Thyroid gland (tissue), 4 donors: ENCODE measurements at places on chromosomes 7 and 10. TPM values are rescaled to one million over a fixed set of nuclear protein-coding genes. Genes with fewer than 3 reads are reported as not detected.

CYP2C9 gene
- total RNA-seq: not detected

SHTN1 gene
- total RNA-seq: 31.7 TPM

ALKBH4 gene
- total RNA-seq: 36.7 TPM

MYH16 gene
- not detected for total RNA-seq

RADIL gene
- total RNA-seq: 4.9 TPM

ADRA2A gene
- 5.4 TPM for total RNA-seq

NCF1 gene
- 1.1 TPM for total RNA-seq

HABP2 gene
- not detected for total RNA-seq

FIGNL1 gene
- 5.1 TPM for total RNA-seq

PBLD gene
- total RNA-seq: 5.9 TPM

TLX1 gene
- total RNA-seq: not detected

CTAGE8 gene
- 21.4 TPM for total RNA-seq

ZNF107 gene
- total RNA-seq: 13.0 TPM

HERPUD2 gene
- total RNA-seq: 31.7 TPM

SKIDA1 gene
- 5.3 TPM for total RNA-seq

CXCL12 gene
- 88.0 TPM for total RNA-seq

SERPINE1 gene
- 5.5 TPM for total RNA-seq

HOXA4 gene
- 0.56 TPM for total RNA-seq

AASS gene
- total RNA-seq: 39.5 TPM

ERVW-1 gene
- not detected for total RNA-seq

AMPH gene
- total RNA-seq: 1.9 TPM

FAM20C gene
- total RNA-seq: 41.8 TPM

MRLN gene
- not detected for total RNA-seq

INMT gene
- 37.4 TPM for total RNA-seq

CAMK2B gene
- 18.9 TPM for total RNA-seq

ZMIZ1 gene
- total RNA-seq: 88.5 TPM

CYP3A5 gene
- total RNA-seq: 0.67 TPM

SPDYE5 gene
- total RNA-seq: 0.45 TPM

EBLN1 gene
- not detected for total RNA-seq

GFRA1 gene
- 4.6 TPM for total RNA-seq

C10orf105 gene
- not detected for total RNA-seq

BAIAP2L1 gene
- 28.2 TPM for total RNA-seq

CALHM3 gene
- total RNA-seq: not detected

RET gene
- 2.1 TPM for total RNA-seq

KNDC1 gene
- 2.1 TPM for total RNA-seq

SFRP5 gene
- total RNA-seq: not detected

HOGA1 gene
- total RNA-seq: 0.67 TPM

FBXL13 gene
- 5.6 TPM for total RNA-seq

RABGEF1 gene
- 47.6 TPM for total RNA-seq

MBL2 gene
- total RNA-seq: not detected

ADGRA1 gene
- total RNA-seq: 0.33 TPM

VAX1 gene
- total RNA-seq: not detected

OR2A5 gene
- not detected for total RNA-seq

MRPS24 gene
- 97.6 TPM for total RNA-seq
